ENCODE measurements at places on chromosomes 16 and 17.

DNA sequence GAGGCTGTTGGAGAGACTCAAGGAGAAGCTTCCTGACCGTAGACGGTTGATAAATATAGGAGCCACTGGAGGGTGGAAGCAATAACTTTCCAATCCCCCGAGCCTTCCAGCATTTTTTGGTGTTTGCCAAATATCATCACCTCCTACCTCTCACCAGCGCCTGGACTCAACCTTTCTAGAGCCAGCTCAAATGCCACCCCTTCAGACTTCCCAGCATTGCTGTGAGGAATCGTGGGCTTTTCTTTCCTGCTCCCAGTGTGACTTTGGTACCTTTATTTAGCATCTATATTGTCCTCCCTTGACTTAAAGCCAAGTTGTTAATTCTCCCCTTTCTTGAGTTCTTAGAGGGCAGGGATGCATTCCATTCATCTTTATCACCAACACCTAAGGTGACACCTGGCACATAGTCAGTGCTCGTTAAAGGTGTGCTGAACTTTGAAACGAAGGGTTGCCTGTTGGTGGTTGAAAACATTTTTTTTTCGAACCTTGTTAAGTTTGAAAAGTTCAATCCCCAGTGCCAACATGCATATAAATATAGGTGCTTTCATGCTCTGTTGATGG lies 35.3 kb upstream of the CCR7 start:
- DNase-seq = no peak

- no peak for DNase-seq
Observed at GRCh38 chr16:27161398-27161797, 41.9 kb upstream of the KDM8 start.

DNA sequence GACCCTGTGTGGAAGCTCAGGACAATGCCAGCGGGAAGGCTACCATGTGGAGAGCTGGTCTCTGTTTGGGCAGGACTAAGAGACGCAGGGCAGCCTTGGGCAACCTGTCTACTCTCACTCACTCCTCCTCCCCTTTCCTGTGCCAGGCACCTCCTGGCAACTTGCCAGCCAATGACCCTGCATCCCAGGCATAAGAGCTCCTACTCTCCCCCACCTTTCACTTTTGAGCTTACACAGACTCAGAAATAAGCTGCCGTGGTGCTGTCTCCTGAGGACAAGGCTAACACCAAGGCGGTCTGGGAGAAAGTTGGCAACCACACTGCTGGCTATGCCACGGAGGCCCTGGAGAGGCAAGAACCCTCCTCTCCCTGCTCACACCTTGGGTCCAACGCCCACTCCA lies 2.6 kb downstream of the HBM start:
- DNase-seq = no peak

GRCh38 chr17:36149296-36149820 lies 27.1 kb downstream of the TBC1D3B start:
- no peak for DNase-seq

DNA sequence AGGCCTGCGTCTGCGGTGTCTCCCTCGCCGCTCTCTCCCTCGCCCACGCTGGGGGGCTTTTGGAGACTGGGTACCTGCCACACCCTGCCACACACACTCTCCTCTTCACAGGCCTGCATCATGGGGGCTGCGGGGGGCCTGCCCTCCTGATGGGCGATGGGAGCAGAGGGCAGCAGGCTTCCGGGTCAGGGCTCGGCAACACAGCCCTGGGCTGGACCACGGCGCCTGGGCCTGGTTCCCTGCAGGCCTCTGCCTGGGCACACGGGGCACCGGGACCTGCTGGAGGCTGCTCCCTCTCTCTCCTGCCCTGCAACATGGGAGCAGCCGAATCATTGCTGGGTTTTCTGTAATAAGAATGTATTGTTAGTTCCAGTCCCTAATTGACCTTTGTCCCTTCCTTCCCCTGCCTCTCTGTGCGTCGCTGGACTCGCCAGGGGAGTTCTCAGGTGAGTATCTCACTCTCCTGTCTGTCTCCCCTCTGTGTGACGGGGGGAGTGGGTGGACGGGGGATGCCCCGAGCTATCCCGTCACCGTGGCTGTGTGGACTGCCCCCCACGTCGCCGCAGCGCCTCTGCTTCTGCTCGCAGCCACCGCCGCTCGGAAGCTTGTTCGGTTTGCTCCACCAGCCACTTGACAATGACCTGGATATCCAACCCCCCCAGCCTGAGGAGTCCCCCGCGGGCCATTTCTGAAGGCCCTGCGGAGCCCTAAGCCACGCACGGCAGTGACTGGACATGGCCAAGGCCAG lies 13.5 kb downstream of the NME3 start:
- DNase-seq = no peak

DNA sequence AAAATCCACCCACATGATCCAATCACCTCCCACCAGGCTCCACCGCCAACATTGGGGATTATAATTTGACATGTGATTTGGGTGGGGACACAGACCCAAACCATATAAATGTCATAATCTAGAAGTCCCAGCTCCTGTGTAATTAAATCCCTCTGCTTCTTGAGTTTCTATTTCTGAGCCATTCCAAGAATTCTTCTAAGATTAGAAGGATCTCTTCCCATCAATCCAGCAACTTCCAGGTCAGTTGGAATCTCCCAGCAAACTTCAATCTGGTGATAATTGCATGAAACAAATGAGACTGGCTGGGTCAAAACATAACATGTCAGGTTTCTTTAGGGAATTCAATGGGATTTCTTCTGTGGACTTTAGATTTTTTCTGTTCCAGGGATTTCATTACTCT lies 127.8 kb upstream of the CDH5 start:
- no peak for DNase-seq

GRCh38 chr16:69131167-69131838 lies 1.1 kb downstream of the CHTF8 start:
- DNase-seq = peak; percentile 22

GRCh38 chr16:79998143-79998542 lies 397.6 kb upstream of the MAF start:
- DNase-seq = no peak

DNA sequence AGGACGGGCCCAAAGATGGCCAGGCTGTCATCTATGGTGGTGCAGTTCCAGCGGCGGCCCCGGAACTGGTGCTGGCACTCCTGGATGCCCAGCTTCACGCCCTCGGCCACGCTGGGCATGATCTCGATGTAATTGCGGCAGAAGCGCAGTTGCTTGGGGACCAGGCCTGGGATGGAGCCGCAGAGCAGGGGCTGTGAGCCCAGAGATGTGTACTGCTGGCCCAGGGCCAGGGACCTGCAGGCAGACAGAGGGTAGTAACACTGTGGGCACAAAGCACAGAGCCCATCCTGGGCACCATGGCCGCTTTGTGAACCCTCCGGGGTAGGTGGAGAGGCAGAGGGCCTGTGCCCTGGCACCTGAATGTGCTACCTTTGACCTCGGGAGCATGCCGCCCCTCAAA lies 44.8 kb downstream of the WNT3 start:
- DNase-seq = no peak

DNA sequence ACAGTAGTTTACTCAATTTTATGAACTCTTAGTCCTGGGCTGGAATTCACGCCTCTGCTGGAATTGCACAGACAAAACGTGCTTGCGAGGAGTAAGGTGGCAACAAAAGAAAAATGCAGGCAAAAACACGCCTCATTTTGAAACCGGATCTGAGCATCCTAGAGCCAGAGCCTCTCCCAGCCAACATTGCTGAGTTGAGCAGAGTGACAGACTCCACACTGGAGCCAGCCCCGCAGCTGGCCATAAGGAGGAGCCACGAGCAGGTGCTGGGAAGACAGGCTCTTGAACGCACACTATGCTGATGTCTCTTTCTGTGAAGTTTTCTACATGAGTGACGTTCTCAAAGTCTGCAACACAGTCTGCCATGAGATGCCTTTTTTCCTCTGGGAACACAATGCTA lies 14.6 kb upstream of the HSBP1 start:
- DNase-seq = no peak

- no peak for DNase-seq
Observed at GRCh38 chr17:80449194-80449929, 27.0 kb downstream of the NPTX1 start.

GRCh38 chr17:18362698-18363100 lies 651 bp downstream of the SHMT1 start:
- peak; percentile 2 for DNase-seq

DNA sequence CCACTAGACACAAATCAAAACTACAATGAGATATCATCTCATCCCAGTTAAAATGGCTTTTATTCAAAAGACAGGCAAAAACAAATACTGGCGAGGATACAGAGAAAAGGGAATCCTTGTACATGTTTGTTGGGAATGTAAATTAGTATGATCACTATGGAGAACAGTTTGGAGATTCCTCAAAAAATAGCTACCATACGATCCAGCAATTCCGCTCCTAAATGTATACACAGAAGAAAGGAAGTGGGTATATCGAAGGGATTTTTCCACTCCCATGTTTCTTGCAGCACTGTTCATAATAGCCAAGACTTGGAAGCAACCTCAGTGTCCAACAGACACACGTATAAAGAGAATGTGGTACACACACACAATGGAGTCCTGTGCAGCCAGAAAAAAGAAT lies 35.3 kb downstream of the KATNIP start:
- no peak for DNase-seq

DNA sequence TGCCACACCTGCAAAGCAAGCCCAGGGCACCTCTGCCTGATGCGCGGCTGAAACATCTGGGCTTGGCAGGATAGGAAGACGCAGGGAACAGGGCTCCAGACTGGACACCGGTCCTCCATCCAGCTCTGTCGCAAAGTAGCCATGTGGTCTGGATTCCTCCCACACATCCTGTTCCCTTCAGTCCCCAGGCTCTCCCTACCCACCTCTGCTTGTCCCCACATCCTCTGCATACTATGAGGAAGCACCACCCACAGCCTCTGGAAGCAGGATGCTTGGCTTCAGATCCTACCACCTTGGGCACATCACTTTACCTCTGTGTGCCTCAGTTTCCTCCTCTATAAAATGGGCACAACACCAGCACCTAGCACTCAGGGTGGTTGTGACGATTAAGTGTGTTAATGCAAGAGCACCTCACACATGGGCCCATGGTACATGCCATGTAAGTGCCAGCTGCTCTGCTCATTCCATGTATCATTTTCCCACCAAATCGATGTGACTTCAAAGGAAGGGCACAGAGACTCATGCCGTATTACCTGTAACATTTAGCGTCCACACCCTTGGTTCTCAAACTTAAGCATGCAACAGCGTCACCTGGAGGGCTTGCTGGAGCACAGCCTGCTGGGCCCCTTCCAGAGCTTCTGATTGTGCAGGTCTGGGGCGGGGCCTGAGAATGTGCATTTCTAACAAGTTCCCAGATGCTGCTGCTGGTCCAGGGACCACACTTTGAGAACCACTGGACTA lies 138.6 kb upstream of the SDK2 start:
- no peak for DNase-seq

- no peak for DNase-seq
Observed at GRCh38 chr17:50944902-50945720, 79.0 kb upstream of the TOB1 start.

Measured in CD4-positive, alpha-beta T cell treated with Interleukin-21 for 1 hour (primary cell).